NT2/D1 (cell line): ENCODE measurements at places on chromosomes 2 and 18.
A peak's percentile ranks its signal among the peaks of the same experiment; 100 is the strongest.

- DNase-seq: no peak
Observed at GRCh38 chr2:103151046-103151445, 389.2 kb downstream of the TMEM182 start.

GRCh38 chr2:230949966-230950873 is 25.2 kb upstream of the GPR55 start:
- no peak for DNase-seq

GRCh38 chr2:125564471-125564870 is 1091.5 kb upstream of the GYPC start:
- DNase-seq: no peak

DNA sequence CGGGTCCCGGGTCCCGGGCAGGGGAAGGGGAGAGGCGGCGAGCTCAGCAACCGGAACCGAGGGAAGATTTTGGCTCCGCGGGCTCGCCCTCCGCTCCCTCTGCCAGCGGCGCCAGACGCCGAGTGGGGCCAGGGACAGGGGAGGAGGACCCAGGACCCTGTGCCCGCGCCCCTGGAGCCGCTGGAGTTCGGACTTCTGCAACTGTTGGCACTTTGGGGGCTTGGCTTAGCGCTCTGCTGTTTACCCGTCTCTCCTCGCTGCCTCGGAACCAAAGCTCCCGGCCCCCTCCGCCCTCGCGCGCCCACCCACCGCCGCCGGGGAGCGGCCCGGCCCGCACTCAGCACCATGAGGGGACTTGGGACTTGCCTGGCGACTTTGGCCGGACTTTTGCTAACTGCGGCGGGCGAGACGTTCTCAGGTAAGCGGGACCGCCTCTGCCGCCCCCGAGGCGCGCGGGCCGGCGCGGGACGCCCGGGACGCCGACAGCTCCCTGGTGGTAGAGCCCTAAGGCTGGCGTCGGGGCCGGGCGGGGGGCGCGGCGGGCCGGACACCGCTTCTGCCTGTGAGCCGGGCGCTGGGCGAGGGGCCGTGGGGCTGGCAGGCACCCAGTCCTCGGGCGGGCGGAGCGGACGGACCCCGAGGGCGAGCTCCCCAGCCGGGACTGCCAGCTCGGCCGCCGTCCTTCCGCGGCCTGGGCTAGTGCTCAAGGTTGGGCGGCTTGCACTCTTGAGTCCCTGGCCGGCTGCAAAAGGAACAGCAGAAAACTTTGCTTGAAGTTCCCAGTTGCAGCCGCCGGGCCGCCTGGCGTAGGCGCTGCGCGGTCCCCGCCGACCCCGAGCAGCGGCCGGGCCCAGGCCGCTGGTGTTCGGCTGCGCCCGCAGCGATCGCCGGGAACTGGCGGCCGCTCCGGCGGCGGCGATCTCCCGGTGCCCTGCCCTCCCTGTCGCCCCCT is 634 bp downstream of the PTPRM start:
- no peak for DNase-seq

GRCh38 chr2:144701259-144701658 is 181.3 kb upstream of the ZEB2 start:
- DNase-seq: no peak

DNA sequence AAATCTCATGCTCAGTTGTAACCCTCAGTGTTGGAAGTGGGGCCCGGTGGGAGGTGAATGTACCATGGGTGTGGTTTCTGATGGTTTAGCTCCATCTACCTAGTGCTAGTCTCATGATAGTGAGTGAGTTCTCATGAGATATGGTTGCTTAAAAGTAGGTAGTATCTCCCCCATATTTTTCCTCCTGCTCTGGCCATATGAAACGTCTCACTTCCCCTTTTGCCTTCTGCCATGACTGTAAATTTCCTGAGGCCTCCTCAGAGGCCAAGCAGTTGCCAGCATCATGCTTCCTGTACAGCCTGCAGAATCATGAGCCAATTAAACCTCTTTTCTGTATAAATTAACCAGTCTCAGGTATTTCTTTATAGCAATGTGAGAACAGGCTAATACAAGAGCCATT is 62.8 kb upstream of the RNF152 start:
- no peak for DNase-seq

DNA sequence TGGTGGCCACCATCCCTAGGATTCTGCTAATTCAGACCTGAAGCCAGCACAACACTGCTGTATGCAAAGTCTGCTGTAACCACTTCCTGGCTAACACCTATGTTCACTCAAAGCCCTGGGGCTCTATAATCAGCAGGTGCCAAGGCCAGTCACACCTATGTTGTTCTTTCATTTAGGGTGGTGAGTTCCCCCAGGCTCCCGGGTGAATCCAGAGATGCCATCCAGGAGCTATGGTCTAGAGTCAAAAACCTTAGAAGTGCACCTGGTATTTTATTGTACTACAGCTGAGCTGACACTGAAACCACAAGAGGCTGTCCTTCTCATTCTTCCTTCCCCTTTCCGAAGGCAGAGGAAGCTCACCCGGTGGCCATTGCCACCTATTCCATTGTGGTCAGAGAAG is 46.2 kb upstream of the CCDC141 start:
- no peak for DNase-seq

- no peak for DNase-seq
Observed at GRCh38 chr2:152607793-152608300, 109.4 kb downstream of the PRPF40A start.

DNA sequence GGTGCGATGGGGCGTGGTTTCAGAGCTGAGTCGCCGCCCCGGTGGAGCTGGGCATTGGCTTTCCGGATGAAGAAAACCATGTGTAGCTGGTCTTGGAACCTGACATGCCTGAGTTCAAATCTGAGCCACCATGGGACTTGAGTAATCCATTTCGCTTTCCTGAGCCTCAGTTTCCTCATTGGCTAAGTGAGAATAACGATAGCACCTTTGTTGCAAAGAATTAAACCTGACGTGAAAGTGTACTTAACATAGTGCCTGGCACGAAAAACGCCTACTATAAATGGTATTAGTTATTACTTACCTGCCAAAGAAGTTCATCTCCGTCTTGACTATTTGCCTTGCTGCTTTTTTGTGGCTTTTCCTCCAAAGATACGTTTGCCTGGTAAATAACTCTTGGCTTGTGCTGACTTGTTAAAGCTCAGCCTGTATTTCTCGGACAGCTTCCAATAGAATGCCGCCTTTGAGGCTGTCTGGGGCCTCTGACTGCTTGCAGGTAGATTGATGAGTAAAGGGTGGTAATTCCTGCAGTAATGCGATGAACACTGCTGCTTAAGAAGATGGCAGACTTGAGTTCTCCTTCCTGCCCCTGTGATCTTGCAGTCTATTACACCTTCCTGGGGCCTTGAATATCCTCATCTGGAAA is 1.3 kb downstream of the CDCA7 start:
- peak; percentile 15 for DNase-seq

GRCh38 chr2:120382541-120383144 is 36.7 kb downstream of the INHBB start:
- no peak for DNase-seq

- no peak for DNase-seq
Observed at GRCh38 chr2:62145478-62146100, 50.3 kb upstream of the B3GNT2 start.

GRCh38 chr2:47503481-47504070 is 100.6 kb downstream of the MSH2 start:
- no peak for DNase-seq

- no peak for DNase-seq
Observed at GRCh38 chr2:186603286-186603685, 13.4 kb downstream of the ITGAV start.

GRCh38 chr2:229342376-229342775 is 71.3 kb upstream of the PID1 start:
- DNase-seq: peak; percentile 46

GRCh38 chr18:25164848-25165811 is 186.8 kb downstream of the ZNF521 start:
- DNase-seq: no peak

DNA sequence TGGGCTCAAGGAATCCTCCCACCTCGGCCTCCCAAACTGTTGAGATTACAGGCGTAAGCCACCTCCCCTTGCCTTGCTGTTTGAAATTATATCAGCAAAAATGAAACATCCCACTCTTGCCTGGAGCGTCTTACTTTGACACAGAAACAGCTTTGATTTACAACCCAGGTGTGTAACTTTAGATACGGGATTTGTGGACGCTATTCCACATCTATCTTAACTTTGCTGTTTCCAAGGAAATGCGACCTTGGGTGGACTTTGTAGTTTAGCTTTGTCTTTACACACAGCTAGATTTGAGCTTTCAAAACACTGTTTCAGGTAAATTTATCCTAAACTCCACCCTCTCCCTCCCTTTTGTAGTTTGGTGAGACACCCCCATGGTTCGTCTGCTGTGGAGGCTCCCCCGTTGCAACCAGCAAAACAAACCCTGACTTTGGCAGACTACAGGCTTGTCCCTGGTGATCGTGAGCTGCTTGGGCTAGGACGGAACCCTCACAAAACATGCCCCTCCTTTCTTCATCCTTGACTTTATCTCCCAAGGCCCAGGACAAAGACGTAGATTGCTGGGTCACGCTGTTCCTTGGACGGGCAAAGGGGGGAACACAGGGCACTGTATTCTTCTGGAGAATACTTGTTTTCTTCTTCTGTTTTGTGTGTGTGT is 5.5 kb upstream of the MSH6 start:
- DNase-seq: no peak

- DNase-seq: no peak
Observed at GRCh38 chr2:174473796-174474195, 13.0 kb downstream of the GPR155 start.

GRCh38 chr2:15808944-15809343 is 131.4 kb upstream of the MYCN start:
- DNase-seq: no peak

GRCh38 chr18:65265761-65266160 is 485.1 kb upstream of the CDH7 start:
- DNase-seq: no peak

DNA sequence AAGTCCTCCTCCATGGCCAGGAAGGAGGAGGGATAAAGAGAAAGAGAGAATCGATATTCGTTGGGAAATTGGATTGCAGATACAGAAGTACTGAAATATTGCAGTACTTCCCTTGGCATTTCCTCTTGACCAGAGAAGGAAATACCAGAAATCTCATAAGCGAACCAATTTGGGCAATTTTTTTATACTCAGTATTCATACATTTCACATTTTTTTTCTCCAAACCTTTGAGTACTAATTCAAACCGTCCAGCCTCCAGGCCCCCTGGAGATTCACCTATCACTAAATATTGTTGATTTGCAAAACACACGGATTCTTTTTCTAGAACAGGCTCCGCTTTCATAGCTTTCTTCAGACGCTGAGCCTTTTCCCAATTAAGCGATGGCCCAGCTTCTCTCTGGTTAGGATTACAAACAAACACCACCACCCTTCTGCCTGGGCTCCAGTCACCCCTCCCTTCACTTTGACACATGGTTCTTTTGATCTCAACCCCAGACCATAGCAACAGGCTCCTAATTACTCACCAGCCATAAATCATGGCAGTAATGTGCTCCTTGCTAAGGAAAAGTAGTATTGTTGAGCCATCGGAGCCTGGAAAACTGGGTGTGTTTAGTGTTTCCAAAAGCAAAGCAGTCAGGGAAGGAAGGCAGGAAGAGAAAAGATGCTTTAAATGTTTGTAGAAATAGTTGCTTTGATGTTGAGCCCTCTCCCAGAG is 138.4 kb upstream of the CCDC68 start:
- DNase-seq: no peak

DNA sequence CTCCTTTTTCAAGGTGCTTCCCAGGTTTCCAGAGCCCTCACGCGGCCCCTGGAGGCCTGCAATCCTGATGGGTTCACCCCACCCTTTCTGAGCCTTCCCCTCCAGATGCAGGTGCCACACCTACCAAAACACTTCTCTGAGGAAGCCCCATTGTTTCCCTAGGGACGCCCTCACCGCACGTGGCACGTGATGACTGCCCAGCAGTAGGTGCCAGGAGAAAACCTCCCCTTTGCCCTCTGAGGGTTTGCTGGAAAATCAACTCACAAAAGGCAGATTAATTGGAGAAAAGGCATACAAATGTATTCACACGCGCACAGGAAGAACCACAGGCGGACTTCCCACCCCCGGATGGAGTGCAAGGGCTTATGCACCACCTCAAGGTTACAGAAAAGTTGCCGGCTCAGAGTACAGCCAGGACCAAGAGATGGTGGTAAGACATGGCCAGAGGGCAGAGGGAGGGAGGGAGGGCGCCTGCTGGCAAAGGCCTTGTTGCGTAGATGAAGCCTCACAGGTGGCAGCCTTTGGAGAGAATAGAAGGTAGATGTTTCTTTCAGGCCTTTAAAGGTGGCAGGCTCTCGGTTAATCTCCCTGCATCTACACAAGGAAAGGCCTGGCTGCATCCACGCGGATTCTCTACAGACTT is 269.4 kb upstream of the RAB6C start:
- no peak for DNase-seq
